ENCODE measurements at places on chromosomes 16 and 17. TPM values are rescaled to one million over a fixed set of nuclear protein-coding genes. Genes with fewer than 3 reads are reported as not detected.

GRCh38 chr16:86195863-86196630 lies 297.1 kb downstream of the IRF8 start:
- no peak for DNase-seq

Gene EPX
- total RNA-seq = not detected

DNA sequence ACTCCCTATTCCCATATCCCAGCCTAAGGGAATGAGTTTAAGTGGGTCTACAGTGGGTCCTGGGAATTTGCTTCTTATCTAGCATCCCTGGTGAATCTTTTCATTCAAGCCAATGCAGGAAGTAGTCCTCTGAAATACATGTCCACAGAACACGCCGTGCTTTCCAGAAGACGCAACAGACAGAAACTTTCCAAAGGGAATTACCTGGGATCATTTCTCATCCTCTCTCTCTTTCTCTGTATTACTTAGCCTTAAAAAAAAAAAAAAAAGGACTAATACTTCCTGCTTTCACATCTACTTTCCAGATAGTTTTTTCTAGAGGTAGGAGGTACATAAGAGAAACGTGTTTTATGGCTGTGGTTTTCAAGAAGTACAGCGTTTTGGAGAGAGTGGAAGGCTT lies 499.0 kb downstream of the MAF start:
- no peak for DNase-seq

Gene SEC14L1
- 113 TPM for total RNA-seq

Measured in tibial nerve (tissue), 4 donors.